ENCODE measurements at places on chromosomes 5 and 9.

- DNase-seq = no peak
Observed at GRCh38 chr9:68798423-68798822, 93.4 kb downstream of the PIP5K1B start.

DNA sequence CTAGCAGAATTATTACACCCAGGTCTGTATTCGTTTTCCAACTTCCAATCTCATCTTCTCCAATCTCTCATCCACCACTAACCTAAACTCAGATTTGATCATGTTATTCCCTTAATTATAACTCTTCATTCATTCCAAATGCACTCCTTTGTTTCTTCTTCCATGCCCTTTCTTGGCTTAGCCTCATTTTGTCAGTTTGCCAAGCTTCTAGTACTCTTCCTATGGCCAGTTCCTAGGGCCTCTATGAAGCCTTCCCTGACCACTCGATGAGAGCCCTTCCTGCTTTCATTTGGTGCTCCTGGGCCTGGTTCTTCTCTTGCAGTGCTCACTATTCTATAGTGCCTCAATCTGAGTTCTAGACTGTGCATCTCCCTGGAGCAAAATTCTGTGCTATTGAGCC is 5.8 kb downstream of the FAM219A start:
- DNase-seq = no peak

- no peak for DNase-seq
Observed at GRCh38 chr5:10595672-10596309, 31.9 kb downstream of the ANKRD33B start.

- no peak for DNase-seq
Observed at GRCh38 chr9:95316274-95316673, 1.2 kb downstream of the FANCC start.

- DNase-seq = no peak
Observed at GRCh38 chr5:77483682-77484081, 8.4 kb downstream of the WDR41 start.

- no peak for DNase-seq
Observed at GRCh38 chr5:37478121-37478894, 99.2 kb downstream of the WDR70 start.

DNA sequence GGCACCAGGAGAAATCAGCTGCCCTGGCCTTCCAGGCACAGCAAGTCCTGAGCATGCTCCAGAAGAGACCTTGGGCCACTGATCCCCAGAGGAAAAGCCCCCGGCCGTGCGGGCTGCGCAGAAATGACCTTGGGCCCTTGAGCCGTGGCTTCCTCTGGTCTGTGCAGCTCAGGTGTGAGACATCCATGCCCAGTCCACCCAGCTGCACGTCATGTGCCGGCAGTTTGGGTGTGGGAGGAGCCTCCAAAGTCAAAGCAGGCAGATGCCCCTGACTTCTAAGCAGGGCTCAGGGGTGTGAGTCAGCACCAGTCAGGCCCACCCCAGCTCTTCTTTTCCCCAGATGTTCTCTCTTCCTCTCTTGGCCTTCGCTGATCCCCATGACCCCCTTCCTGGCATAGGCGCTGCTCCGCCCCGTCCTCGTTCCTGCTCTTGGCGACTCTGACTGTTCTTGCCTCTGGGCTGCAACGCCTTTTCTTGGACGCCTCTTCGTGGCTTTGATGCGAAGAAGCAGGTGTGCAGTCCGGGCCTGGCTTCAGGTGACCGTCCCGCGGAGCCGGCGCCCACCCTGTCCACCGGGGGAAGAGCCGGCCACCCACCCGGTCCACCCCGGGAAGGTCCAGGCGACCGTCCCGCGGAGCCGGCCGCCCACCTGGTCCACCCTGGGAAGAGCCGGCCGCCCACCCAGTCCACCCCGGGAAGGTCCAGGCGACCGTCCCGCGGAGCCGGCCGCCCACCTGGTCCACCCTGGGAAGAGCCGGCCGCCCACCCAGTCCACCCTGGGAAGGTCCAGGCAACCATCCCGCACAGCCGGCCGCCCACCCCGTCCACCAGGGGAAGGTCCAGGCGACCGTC is 5.9 kb upstream of the QSOX2 start:
- no peak for DNase-seq

- no peak for DNase-seq
Observed at GRCh38 chr5:11851416-11851815, 52.8 kb downstream of the CTNND2 start.
